ENCODE measurements at places on chromosomes 4 and X.
A peak's percentile ranks its signal among the peaks of the same experiment; 100 is the strongest.

- DNase-seq: no peak
Measured at GRCh38 chrX:148507418-148507817, 7.0 kb downstream of the AFF2 start.

GRCh38 chr4:148059617-148060180 lies 327.8 kb downstream of the ARHGAP10 start:
- no peak for DNase-seq

DNA sequence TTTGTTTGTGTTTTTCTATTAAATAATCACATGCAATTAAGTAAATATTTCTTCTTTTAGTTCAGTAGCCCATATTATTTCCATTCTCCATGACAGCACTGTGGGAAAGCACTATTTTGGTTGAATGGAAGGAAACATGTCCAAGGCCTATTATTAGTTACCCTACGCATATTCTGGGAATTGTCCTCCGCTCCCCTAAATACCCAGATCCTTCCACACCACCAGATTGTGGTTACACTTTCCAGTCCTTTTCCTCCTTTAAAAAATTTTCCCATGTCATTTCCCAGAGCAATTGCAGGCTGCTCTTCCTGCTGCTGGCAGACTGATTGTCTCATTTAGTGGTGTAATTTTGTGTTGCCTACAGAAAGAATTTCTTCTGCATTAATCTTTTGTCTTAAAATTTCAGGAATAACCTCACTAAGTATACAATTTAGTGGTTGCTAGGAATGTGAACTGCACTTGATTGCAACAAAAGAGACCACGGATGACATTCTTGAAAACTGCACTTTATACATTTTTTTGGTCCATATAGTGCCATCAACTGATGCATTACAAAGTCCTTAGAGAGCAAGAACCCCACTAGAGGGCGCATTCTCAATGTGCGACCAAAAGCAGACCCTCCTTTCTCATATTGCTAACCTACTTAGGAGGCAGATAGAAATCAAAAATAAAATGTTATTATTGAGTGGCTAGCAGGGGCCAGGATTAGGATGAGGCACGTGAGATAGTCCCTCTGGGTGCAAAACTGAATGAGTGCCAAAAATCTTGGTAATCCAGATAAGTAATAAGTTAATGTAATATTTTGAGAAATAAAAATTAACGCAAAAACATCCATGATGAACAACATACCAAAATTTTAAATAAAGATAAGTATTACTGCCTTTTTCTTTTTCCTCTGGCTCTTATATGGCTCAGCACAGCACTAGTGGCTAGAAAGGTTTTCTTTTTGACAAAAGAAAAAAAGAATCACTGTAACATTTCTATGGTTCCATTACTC lies 98.8 kb upstream of the IQCM start:
- peak; percentile 77 for DNase-seq

- DNase-seq: no peak
Measured at GRCh38 chrX:37476571-37477170, 94.8 kb upstream of the LANCL3 start.

DNA sequence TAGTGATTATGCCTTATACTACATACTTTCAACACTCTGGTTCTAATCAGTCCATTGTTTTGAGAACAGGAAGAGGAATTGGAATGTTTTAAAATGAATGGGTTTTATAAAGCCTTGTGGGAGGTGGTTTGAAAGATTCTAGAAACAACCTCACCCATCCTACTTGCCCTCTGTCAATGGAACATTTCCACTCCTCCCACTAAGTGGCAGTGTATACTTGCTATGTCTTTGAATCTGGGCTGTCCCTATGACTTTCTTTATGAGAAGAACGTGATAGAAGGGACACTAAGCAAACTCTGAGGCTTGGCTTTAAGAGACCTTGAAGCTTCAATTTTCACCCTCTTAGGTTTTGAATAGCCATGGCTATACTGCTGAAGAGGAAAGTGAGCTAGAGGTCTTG lies 611.2 kb downstream of the PPP4R3C start:
- peak; percentile 23 for DNase-seq

GRCh38 chrX:86033385-86033784 lies 14.0 kb downstream of the CHM start:
- DNase-seq: no peak

Data from brain microvascular endothelial cell (primary cell).